GM18507 (cell line): ENCODE measurements at places on chromosomes 11 and 22.

DNA sequence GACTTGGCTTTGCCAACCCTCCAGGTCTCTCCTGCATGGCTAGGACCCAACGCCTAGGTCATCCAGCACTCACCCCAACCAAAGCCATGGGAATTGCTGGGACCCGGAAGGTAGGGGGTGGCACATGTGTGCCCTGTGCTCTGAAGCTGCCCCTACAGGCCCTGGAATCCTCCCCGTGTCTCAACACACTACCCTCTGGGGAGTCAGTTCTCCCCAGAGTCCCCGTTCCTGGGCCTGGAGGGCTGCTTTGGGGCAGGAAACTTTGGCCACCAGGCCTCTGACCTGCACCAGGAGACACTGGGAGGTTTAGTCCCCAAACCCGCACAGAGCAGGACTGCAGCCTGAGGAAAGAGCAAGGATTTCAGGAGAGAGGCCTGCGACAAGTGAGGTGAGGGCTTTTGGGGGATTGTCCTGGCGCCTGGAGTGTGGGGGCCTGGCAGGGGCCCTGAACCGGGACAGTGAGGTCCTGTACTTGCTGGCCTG is 495 bp upstream of the IFITM1 start:
- no peak for DNase-seq

DNA sequence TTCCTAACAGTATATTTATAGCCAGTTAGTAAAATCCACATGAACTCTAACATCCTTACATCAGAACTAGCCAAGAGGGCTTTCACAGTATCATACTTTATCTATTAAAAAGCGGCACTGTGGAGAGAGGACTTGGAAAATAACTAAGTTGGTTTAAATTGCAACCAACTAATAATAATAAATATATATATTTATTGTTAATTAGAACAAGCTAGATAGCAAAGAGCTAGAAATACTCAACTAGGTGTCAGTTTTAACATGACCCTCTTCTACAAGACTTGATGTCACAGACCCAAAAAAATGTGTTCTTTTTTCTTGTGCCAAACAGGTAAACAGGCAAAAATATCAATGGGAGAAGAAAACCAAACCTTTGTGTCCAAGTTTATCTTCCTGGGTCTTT is at the start of gene OR2D3:
Gene OR2D3, plus strand, starts transcription at position 301 of the 400 bp plus-strand sequence. Its CDS starts 0 bp downstream, at position 301.
- DNase-seq, result no peak

DNA sequence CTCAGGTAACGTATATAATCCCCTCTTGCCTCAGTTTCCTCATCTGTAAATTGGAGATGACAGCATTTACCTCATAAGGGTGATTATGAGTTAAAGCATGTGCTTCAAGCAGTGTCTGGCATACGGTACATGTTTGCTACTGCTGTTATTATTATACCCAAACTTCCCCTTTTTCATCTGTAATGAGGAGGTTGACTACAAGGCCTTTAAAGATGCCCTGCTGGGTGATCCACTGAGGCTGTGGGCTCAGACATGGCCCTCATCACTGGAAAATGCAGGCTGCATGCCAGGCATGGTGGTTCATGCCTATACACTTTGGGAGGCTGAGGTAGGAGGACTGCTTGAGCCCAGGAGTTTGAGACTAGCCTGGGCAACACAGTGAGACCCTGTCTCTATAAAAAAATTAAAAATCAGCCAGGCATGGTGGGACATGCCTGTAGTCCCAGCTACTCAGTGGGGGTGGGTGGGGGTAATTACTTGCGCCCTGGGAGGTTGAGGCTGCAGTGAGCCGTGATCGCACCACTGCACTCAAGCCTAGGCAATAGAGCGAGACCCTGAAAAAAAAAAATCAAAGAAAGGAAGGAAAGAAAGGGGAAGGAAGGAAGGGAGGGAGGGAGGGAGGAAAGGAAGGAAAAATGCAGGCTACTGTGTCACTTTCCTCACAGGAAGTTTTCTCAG is 4.3 kb downstream of the PIK3IP1 start:
- no peak for DNase-seq

DNA sequence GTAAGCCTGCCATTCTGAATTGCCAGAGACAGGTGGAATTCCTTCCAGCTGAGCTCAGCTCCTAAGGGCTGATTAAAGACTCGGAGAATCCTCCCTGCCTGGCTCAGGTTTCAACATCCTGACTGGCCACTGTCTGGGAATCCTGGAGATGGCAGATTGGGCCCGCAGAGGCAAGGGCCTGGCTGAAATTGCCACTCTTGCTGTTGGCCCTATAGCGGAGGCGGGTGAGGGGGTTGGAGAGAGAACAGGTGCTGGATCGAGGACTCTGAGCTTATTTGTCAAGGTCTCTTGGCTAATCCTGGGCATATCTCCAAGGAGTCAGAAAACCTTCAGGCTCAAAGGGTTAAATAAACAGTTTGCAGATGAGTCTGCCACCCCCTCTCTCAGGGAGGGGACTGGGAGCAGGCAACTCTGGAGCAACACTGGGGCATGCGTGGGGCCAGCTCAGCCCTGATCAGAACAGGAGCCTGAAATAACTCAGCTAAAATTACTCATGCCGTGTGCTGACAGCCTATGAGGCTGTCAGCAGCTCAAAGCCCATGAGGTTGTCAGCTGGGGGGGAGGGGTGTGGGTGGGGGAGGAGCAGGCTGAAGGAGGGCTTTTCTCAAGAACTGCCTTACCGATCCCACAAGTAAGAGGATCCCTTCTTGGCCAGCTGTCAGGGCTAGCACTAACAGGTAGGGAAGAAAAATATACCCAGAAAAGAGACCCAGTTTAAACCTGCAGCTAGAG is 14.7 kb upstream of the MFRP start:
- DNase-seq, result no peak

DNA sequence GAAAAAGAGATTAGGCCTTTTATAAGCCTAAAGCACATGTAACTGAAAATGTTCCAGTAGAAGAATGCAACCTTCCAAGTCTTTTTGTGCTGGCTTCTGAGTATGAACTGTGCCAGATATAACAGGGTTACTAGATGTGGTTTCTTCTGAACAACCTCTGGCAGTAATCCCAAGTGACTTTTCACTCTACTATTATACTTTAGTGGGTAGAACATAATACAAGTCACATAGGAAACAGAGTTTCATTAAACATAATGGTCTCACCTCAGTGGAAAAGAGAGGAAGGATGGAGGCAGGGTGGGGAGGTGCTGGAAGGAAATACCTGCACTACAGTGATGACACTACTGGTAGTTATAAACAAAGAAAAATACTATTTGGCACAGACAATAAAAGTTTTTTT is 81.3 kb downstream of the PHF21A start:
- DNase-seq, result no peak

GRCh38 chr11:24697522-24698111 is 200.8 kb downstream of the LUZP2 start:
- DNase-seq, result no peak

DNA sequence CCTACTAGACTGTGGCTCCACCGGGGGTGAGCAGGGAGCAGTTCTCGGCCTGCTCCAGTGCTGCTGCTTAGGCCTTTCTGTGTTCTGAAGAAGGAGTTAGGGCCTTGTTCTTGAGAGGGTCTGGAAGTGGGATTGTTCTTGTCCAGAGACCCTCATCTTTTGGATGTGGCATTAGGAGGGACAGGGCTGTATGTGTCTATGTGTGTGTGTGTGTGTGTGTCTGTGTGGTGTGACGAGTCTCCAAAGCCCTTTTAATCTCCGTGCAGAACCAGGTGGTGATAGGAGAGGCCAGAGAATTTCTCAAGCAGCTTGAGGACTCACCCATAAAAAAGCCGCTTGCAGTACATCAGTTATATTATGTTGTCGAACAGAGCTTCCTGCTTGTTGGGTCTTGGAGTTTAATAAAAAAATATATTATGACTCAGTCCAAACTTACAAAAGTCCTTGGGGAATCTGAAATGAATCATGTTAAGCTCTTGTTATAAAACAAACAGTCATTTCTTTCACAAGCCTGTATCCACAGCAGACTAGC is 196.5 kb downstream of the TENM4 start:
- no peak for DNase-seq

DNA sequence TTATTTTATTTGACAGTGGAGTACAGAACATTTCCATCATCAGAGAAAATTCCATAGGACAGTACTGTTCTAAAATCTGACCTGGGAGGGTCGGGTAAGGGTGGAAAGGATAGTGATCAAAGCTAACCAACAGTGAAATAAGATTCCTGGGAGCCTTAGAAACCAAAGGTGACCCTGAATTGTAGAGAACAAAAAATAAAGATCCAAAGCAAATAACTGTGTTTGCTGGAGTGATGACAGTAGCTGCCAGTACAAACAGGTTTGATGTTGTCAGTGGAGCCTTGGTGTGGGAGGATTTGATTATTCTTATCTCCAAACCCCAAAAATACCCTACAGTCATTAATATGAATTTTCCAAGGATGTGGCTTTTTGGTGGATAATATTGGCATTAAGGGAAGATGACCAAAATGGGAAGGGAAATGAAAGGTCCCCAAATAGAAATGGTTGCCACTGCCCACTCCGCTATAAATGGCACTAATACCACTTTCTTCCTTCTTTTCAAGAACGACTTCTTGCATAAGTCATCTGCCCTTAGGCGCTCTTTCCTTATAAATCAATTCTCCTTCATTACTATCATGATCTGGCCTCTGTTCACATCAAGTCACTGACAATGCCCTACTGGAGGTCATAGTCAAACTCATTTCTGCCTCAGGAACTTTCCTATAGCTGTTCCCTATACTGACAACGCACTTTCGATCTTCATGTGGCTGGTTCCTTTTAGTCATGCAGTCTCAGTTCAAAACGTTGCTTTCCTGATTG is 44.4 kb downstream of the EHF start:
- no peak for DNase-seq

- DNase-seq, result no peak
Measured at GRCh38 chr22:44214187-44214586, 33.5 kb downstream of the PARVG start.

- DNase-seq, result no peak
Measured at GRCh38 chr22:37371491-37371890, 55.8 kb downstream of the ELFN2 start.

GRCh38 chr11:134429106-134429505 is 17.1 kb upstream of the B3GAT1 start:
- no peak for DNase-seq

DNA sequence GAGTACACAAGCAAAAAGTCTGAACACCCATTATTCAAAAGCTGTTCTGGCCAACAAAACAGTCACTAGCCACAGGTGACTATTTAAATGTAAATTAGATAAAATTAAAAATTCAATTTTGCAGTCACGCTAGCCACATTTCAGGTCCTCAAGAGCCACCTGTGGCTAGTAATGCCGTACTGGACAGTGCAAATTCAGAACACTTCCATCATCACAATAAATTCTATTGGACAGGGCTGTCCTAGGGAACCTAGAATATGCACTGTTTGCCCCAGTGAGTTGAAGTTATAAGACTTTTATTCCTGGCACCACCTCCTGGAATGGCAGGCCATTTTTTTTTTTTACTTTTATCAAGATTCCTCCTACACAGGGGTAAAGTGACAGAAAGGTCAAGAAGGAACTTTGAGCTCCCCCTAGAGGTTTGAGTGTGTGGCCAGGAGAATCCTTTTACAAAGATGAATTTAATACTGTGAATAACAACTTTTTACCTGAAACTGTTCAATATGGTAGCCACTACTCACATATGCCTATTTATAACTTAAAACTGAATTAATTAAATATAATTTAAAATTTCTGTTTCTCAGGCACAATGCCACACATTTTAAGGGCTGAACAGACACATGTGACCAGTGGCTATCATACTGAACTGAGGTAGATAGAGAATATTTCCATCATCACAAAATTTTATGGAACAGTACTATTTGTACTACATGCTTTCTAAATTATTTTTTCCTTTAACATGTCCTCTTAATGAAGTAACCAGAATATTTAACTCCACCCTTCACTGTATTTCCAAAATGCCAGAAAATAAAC is 6.5 kb downstream of the MSANTD2 start:
- no peak for DNase-seq

GRCh38 chr11:12362857-12363256 is 14.5 kb upstream of the PARVA start:
- DNase-seq, result no peak

- DNase-seq, result no peak
Measured at GRCh38 chr22:23216461-23217170, 36.3 kb downstream of the BCR start.
